ENCODE measurements at places on chromosomes 4 and X.
A peak's percentile ranks its signal among the peaks of the same experiment; 100 is the strongest.

GRCh38 chrX:38376747-38377146 lies 24.3 kb downstream of the OTC start:
- DNase-seq, result no peak

GRCh38 chr4:52260514-52261210 lies 209.6 kb downstream of the SPATA18 start:
- DNase-seq, result no peak

- DNase-seq, result no peak
Measured at GRCh38 chrX:154412468-154412867, 1.1 kb downstream of the TAFAZZIN start.

GRCh38 chr4:39548425-39549067 lies 21.3 kb upstream of the UGDH start:
- DNase-seq, result no peak

DNA sequence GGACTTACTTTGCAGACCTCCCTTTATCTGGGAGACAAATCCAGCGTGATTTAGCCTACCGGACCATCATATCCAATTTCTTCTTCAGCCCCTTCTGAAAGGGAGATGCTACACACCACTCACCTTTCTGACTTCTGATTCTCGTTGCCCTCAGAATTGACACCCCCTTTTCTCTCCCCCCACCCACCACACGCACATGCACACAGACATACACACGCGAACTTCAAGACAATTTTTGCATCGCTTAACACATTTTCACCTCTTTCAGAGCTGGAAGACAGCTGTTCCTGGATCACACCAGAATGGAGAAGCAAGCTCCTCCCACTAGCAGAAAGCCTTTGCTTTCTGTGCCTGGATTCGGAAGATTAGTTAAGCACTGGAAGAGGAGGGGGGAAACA lies 1.0 kb upstream of the SNCA start:
- no peak for DNase-seq

DNA sequence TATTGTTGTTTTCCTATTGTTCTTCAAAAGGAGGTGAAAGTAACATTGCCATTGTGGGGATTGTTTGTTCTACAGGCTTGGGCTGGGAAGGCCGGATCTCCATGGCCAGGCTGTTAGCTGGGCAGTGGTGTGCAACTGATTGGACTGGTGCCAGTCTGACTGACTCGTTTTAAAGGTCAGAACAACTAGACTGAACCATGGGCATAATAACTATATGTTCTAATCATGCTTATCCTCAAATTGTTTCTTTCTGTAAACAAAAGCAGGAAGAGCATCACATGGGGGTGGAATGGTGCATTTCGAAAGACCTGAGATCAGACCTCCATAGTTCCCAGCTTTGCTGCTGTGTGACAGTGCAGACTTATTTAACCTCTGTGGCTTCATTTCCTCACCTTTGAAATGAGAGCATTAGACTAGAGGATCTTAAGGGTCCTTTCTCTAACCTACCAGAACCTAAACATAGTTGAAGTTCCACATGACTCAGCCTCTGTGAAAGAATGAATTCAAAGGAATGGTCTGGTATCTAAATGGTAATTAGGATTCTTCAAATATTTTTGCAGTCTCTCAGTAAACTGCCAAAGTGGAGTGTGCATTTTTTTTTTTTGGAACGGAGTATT lies 66.7 kb upstream of the PGRMC2 start:
- DNase-seq, result peak; percentile 17

- no peak for DNase-seq
Measured at GRCh38 chr4:2809610-2810180, 16.8 kb downstream of the SH3BP2 start.

- no peak for DNase-seq
Measured at GRCh38 chrX:110287605-110288004, 30.3 kb downstream of the AMMECR1 start.

DNA sequence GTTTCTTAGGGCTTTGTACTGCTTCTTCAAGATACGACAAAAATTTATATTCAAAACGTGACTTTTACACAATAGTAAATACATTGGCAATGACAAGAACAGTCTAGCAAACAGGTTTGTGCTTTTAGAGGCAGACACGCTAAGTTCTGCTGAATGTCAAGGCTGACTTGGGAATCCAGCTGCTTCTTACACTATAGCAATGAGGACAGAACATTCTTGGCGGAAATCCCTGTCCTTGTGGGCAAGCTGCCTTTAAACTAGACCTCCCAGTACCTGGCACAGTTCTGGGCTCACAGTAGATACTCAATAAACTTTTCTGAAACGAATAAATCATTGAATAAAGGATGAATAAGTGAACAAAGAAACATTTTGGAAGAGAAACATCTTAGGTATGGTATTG lies 148.2 kb downstream of the RASL11B start:
- DNase-seq, result no peak

GRCh38 chr4:47717188-47717587 lies 120.7 kb downstream of the CORIN start:
- DNase-seq, result no peak

- peak; percentile 26 for DNase-seq
Measured at GRCh38 chrX:103845165-103845653, 13.2 kb upstream of the RAB9B start.

DNA sequence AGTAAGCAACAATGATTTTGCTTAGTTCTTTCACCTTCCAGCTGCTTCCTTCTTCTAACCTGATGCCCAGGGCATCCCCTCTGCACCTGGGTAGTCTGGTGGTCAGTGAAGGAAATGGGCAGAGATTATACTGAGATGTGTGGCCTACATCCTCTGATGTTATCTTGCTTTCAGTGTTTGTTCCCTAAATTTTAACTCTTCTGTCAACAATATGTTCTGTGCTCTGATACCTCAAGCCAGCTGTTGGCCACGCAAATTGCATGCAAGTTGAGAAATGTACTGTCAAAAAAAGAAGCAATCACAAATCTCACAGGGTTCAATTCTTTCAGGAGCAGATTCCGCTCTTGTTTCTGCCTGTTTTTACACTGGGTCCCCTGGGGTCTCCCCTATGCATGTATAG lies 73.8 kb downstream of the FBXW7 start:
- no peak for DNase-seq

DNA sequence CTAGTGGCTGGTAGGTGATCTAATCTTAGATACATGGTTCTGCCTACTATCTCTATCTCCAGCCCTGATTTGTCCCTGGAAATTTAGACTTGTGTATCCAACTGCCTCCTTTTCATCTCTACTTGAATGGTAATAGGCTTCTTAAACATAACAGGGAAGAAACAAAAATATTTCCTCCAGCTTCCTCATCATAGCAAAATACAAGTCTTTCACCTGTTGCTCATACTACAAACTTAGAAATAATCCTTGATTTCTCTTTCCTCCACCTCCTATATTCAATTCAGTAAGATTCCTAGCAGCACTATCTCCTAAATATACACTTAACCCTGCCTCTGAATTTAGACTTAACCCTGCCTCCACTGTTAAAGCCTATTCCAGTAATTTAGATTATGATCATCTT lies 373.3 kb upstream of the ACTRT1 start:
- DNase-seq, result no peak

GRCh38 chr4:114654592-114654991 lies 56.0 kb downstream of the UGT8 start:
- no peak for DNase-seq

GRCh38 chr4:140635606-140636005 lies 66.8 kb upstream of the UCP1 start:
- DNase-seq, result no peak

GRCh38 chr4:182206266-182206665 lies 36.9 kb upstream of the TENM3 start:
- no peak for DNase-seq

GRCh38 chr4:166846939-166847338 lies 387.4 kb downstream of the SPOCK3 start:
- no peak for DNase-seq

GRCh38 chrX:124226129-124226528 lies 106.3 kb upstream of the TEX13D start:
- no peak for DNase-seq

DNA sequence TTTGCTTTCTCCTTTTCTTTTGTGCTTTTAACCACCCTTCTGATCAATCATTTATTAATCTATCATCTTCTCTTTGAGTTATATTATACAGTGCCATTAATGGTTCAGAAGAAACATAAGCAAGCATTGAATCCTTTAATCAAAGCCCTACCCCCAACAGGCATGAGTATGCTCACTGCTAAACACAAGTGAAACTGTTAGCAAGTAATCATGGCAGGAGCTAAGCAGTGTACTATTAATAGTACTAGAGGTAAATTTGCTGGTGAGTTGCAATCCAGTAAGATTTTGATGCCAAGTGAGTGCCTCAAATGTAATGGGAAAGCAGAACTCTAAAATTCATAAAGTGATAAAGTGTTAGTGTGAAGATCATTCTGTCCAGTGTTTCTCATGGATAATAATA lies 57.2 kb downstream of the FNIP2 start:
- DNase-seq, result no peak

DNA sequence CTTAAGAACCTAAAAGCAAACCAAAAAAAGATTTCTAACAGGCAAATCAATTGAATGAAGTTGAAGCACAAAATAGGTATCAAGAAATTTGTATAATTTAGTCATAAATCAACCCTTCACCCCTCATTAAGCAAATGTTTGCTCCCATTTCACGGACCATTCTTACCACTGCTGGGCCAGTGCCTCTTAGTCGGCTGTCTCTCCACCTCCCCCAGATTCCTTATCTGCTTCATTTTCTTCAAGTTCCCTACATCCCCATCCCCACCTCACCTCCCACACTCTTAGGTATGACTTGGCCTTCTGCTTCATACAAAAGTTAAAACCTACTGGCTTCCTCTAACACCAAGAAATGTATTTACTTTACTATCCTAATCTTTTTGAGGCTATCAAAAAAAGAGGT lies 11.8 kb downstream of the AASDH start:
- no peak for DNase-seq

DNA sequence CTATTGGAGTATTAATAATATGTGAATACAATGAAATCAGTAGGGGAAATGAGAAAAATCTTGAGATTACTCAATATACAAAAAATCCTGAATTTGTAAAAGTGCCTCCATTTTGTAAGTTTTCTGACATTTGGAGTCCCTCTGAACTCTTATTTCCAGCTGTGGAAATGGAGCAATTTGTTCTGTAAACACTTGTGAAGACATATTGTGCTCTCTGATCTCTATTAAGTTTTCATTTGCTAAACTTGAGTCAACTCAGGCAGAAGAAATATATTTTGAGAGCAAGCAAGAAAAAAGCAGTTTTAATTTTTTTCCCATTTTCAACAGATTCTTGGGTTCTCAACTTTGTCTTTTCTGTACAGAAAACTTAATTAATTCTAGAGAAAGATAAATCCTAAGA lies 51.4 kb upstream of the PCDH18 start:
- DNase-seq, result no peak

DNA sequence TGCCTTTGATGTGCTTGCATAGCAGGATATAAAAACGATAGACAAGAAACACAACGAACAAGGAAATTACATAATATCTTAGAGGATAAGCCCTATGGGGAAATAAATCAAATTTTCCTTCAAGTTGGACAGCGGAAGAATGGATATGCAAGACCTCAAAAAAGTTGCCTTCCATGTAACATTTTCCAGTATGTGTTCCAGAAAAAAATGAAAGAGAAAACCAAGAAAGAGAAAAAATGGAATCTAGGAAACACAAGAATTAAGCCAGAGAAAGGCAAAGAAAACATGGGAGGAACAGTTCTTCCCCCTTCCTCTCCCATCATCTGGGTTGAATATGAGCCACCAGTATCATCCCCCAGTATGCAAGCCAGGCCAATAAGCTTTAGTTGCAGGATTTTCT lies 34.6 kb upstream of the MID1 start:
- DNase-seq, result no peak

GRCh38 chr4:60757986-60758680 lies 442.0 kb upstream of the ADGRL3 start:
- DNase-seq, result no peak

DNA sequence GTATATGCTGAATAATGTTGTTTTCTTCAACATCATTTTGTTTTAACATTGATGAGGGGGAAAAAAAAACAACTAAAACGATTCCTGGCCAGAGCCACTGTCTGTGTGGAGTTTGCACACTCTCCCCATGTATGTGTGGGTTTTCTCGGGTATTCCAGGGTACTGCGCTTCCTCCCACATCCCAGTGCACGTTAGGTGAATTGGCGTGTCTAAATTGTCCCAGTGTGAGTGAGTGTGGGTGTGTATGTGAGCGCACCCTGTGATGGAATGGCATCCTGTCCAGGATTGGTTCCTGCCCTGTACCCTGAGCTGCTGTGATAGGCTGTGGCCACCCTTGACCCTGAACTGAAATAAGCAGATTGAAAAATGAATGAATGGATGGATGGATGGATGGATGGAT lies 2.4 kb upstream of the DLG3 start:
- no peak for DNase-seq

DNA sequence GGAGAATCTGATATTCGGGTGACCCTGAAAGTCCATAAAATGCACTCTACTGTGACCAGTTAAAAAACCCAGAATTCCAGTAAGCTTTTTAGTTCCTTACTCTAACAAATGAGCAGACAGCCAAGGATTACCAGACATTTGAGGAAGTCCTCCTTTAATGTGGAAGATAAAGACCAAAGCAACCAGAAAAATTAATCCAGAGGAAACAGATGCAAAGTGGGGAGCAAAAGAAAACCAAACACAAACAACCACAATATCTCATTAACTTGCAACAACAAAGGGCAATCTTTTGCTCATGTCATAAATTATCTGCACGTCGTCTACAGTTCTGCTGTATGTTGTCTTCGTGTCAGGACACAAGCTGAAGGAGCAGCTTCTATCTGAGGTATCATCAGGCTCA lies 164.4 kb downstream of the PJA1 start:
- no peak for DNase-seq

DNA sequence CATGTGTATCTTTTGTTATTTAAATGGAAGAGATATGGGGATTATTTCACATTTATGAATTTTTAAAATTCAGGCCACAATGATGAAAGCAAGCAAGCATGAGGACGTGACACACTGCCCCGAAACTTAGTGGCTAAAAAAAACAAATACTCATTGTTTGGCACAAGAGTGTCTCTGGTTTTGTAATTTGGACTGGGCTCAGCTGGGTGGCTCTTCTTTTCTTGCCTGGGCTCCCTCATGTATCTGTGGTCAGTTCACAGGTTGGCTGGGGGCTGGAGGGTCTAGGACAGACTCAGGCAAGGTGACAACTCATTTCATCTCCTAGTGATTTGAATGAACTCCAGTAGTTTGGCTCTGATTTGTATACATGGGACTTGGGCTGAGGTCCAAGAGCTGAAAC lies 238.4 kb upstream of the PRKX start:
- no peak for DNase-seq

DNA sequence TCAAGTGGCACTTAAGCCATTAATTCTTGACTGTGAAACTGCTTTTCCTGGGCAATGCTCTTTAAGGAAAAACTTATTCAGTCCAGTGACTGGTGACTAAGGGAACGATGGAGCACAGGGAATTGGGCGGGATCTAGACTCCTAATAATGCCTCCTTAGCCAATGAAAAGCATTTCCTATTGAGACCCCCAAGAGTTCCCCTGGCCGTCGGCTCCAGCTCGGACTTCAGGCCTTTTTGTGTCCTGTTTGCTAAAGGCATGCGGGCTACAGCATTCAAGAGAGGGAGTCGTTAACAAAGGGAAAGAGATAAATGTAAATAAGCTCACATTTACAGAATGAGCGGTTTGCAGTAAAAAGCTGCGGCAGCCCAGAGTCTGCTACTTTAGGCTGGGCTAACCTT lies at the start of gene LPAR4:
LPAR4 (plus strand) TSS at position 232 of the 400 bp plus-strand sequence. CDS start 7,150 bp downstream, outside the sequence.
- DNase-seq, result peak; percentile 43

- DNase-seq, result no peak
Measured at GRCh38 chrX:49876750-49877149, 2.5 kb upstream of the USP27X start.

Measured in right kidney (tissue), 9 donors.